NCI-H524 (cell line): ENCODE measurements at places on chromosomes 13 and 19.

- no peak for DNase-seq
Measured at GRCh38 chr19:15475611-15476010, 3.7 kb downstream of the PGLYRP2 start.

DNA sequence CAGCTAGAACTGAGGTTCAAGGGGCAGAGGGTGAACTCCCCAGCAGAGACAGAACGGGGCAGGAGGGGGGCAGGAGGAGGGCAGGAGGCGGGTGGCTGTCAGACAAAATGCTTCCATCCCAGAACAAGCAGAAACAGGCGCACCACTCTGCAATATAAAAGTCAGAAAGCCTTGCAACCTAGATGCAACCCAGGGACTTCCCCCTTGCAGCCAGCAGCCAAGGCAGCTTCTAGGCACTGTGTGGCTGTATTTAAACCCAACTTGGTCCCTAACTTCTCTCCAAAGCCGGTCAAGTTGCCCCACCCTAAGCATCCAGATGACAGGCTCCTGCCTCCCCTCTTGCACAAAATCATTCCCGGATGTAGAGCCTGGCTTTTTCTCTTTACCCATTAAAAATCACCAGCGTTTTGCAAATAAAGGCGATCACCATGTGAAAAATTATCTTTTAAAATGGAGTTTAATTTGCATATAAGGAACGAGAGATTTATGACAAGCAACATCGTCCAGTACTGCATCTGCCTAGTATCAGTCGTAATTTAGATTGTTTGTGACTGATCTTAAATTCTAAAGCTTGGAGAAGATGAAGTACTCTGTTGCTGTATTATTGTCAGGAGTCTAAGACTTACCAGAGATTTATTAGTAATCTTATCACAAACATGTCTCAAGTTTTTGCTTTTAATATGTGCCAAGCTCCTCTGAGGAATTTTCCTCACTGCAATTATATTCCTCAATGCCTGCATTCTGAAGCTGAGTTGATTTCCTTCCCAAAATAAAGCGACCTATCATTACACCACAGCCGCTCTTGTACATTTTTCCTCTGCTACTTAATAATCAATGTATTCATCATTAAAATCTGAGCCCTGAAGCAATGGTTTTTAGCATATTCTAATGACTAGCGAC, 307.1 kb upstream of the ZNF507 start:
- DNase-seq: no peak

- no peak for DNase-seq
Measured at GRCh38 chr13:113361406-113361805, 2.5 kb downstream of the GRTP1 start.

DNA sequence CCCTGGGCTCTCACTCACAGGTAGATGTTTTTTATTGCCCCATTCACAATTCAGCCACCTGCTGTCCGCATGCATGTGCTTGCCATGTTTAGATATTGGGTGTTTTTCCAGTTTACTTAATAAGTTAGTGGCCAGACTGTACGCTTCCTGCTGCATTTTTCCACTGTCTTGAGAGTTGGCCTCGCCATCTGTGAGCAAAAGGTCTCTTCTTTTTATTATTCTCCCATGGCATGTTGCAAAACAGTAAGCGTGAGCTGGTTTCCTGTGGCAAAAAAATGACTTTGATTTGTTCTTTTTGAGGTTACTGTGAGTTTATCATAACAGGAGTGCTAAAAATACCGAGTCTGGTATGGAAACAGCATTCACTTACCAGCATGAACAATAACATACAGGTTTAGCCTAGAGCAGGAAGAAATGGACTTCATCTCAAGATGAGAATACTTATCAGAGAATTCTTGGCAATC, 46.0 kb downstream of the SAE1 start:
- DNase-seq: no peak

GRCh38 chr13:24178847-24179485, 18.4 kb downstream of the SPATA13 start:
- DNase-seq: no peak

GRCh38 chr19:16034958-16035560, 41.2 kb upstream of the TPM4 start:
- no peak for DNase-seq

GRCh38 chr19:1725100-1726064, 27.9 kb upstream of the ONECUT3 start:
- peak; percentile 47 for DNase-seq

- DNase-seq: no peak
Measured at GRCh38 chr19:48713041-48713863, 6.3 kb downstream of the MAMSTR start.

- no peak for DNase-seq
Measured at GRCh38 chr19:30322641-30323320, 49.4 kb upstream of the ZNF536 start.
